ENCODE measurements at places on chromosomes 4 and X.

DNA sequence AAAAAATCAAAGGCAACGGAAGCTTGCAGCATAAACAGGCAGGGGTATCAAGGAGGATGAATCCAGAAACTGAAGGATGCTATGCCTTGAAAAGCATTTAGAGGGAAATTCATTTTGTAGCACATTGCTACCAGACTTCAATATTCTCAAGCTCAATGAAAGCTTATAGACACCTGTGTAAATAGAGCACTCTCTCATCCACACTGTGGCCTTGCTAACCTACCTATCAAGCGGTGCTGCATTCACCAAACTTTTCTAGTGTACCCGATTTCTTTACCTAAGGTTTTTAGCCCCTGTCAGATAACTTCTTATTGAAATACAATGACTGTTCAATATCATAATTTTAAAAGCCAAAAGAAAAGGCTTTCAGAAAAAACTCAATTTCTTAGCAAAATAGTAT lies 20.2 kb upstream of the HSD17B13 start:
- DNase-seq: no peak

DNA sequence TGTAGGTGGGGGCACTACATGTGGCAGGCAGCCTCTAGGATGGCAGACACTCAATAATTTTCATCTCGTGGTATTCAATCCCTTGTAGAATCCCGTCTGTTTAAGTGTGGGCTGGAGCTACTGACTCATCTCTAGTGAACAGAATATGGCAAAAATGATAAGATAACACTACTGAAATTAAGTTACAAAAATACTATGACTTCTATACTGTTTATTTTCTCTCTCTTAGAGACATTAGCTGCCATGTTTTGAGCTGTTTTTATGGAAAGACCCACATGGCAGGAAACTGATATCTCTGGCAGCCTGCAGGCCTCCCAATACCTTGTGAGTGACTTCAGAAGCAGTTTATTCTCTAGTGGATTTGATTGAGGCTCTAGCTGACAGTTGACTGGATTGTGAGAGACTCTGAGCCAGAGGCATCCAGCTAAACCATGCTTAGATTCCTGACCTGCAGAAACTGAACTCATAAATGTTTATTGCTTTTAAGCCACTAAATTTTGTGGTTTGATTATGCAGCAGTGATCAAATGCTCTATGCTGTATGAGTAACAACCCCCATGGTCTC lies 298.8 kb upstream of the CTSO start:
- peak; percentile 43 for DNase-seq

DNA sequence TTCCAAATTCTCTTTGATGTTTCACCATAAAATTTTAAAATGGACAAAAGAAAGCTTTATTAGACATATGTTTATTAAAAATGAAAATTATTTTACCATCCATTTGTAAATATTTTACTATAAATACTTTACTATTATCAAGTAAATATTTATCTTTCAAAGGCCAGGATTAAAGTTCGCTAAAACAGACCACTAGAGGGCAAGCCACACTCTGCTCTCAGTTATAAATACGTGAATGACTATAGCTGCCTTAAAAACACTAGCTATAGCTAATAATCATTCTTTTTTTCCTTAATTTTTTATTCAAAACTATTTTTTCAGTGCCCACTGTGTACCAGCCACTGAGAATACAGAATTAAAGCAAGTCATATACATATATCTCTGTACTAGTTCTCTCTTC lies 38.6 kb downstream of the UNC5C start:
- DNase-seq: peak; percentile 27

- DNase-seq: no peak
These were observed 64.3 kb downstream of the TIGD2 start for GRCh38 chr4:89175611-89176010.

- peak; percentile 30 for DNase-seq
These were observed 848 bp downstream of the ACSL4 start for GRCh38 chrX:109732017-109732801.

DNA sequence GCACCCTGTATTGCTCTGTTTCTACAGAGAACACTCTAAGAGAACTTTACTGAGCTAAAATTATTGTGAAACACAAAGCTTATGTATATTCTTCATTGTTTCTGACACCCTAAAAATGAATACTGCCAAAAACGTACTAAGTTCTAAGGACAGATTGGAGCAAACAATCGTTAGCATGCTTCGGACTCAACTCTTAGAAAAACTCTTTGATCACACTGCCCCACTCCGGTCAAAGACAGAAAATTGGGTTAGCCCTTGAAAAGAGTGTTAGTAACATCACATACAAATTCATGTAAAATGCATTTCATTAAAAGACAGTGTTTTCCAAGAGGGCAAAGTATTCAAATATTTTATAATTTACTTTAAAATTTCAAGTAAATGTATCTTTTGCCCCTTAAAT lies 177.4 kb downstream of the DCHS2 start:
- DNase-seq: peak; percentile 76

DNA sequence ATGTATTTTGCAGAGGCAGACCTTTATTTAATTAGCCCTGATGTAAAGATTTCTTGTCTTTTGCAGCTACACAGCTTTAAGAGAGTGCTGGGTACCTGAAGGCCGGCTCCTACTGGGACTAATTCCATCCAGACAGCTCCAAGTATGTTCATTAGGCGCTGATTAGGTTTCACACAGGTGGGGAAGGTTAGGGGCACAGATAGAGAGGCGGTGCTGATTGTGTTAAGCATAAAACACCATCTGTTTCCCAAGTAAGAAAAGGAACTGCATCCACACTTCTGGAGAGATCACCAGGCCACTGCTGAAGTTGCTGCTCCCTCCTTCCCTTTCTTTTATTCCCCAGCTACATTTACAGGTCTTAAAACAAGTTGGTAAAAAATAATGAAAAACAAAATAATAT lies 349.5 kb downstream of the ZIC3 start:
- DNase-seq: no peak

- no peak for DNase-seq
These were observed 19.7 kb upstream of the LRBA start for GRCh38 chr4:151034829-151035228.
